ENCODE measurements at places on chromosomes 3 and 15.

GRCh38 chr3:115190747-115191146 lies 43.7 kb upstream of the ZBTB20 start:
- no peak for DNase-seq
- H3K4me3 ChIP-seq: no peak overlapping the region
- H3K4me1 ChIP-seq: no peaks in the 10 kb centered on the region
- no peaks in the 10 kb centered on the region for H3K36me3 ChIP-seq

DNA sequence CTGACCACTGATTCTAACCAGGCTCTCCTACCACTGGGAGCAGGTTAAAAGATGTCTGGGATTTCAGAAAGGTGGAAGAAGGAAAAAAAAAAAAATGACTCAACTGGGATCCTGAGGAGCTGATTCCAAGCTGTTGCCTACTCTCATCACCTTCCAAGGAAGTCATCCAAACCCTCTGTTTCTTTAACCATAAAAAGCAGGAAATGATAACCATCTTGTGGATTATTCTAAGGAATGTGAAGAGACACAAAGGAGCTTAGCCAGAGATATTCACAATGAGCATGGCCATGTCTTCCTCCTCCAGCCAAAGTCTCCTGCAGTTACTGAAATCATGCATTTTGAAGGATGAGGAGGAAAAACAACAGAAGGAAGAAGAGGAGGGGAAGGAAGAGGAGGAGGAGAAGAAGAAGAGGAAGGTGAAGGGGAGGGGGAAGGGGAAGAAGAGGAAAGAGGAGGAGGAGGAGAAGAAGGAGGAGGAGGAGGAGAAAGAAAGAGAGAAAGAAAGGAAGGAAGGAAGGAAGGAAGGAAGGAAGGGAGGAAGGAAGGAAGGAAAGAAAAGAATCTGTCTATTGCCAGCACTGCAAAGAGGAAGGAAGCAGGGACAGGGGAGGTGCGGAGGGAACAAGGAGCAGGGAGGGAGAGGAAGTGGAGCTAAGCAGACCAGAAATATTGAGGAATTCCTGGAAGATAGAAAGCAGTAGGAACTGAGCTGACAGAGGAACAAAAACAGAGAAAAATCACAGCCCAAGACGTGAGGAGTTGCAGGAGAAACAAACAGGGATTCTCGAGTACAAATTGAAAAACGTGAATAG lies 229.2 kb downstream of the UACA start:
- H3K4me3 ChIP-seq: no peak overlapping the region
- H3K27ac ChIP-seq: no peak overlapping the region
- no peaks in the 10 kb centered on the region for H3K36me3 ChIP-seq
- H3K4me1 ChIP-seq: no peaks in the 10 kb centered on the region

DNA sequence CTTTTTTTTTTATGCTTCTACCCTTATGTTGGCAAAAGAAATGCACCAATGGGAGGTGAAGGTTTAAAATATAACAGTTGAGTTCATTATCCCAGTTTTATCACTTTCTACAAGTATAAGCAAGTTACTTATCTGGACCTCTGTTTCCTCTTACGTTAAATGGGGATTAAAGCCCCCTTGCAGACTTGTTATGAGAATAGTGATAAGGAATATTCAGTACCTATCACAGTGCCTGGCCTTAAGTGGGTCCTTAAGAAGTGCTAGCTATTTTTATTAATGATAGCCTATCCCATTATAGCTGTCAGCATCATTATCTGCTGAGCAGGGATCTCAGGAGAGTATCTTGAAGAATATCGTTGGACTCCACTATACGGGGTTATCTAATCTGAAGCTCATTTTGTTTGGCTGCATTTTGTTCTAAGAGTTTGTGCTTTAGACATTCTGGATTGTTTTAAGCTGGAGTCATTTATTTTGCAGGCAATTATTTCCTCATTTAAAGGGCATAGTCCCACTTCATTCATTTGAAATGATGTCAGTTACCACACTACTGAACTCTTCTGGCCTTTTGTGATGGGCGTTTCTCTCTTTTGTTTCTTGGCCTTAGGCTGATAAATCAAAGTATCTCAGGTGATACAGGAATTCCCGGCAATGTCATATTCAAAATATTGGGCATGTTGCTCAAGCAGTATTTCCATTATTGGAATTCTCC lies 28.8 kb downstream of the RAB8B start:
- no peak for DNase-seq
- peak overlapping the region; percentile 33 for H3K27ac ChIP-seq

GRCh38 chr3:113295463-113295862 lies 84.1 kb downstream of the BOC start:
- H3K27me3 ChIP-seq: no peaks in the 10 kb centered on the region
- H3K36me3 ChIP-seq: no peaks in the 10 kb centered on the region
- no peak overlapping the region for H3K27ac ChIP-seq
- H3K4me3 ChIP-seq: no peak overlapping the region
- H3K4me1 ChIP-seq: no peaks in the 10 kb centered on the region
- no peak for DNase-seq

GRCh38 chr3:27573138-27573537 lies 89.0 kb upstream of the SLC4A7 start:
- H3K27me3 ChIP-seq: no peaks in the 10 kb centered on the region
- DNase-seq: no peak
- no peak overlapping the region for H3K4me3 ChIP-seq
- no peaks in the 10 kb centered on the region for H3K36me3 ChIP-seq
- H3K27ac ChIP-seq: no peak overlapping the region

DNA sequence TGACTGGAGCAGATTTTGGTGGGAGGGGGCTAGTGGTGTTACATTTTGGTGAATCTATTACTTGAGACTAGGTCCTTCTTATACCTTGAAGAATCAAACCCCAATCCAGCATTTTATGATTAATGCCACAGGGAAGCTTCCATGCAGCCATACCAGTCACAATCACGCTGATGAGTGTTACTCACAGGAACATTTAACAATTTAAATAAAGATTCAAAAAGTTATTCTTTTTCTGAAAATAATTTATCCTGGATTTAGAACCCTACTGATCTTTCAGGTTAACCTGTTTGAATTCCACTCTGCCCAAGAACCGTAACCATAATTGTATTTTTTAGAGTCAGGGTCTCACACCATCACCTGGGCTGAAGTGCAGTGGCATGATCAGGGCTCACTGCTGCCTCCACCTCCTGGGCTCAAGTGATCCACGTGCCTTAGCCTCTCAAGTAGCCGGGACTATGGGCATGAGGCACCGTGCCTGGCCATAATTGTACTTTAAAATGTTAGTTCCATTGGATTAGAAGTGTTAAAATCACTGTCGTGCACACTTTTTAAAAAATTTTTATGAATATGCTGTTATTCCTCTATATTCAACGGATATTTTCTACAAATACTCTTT lies 929 bp upstream of the MTMR10 start:
- no peaks in the 10 kb centered on the region for H3K36me3 ChIP-seq
- peak overlapping the region; percentile 96 for H3K4me3 ChIP-seq
- no peaks in the 10 kb centered on the region for H3K4me1 ChIP-seq
- no peak for DNase-seq
- H3K27ac ChIP-seq: peak overlapping the region; percentile 98
- H3K27me3 ChIP-seq: no peaks in the 10 kb centered on the region

- H3K4me3 ChIP-seq: peak overlapping the region; percentile 99
Observed at GRCh38 chr15:44712346-44713005, 1.2 kb downstream of the B2M start.

- H3K4me3 ChIP-seq: no peak overlapping the region
- no peak overlapping the region for H3K27ac ChIP-seq
- H3K36me3 ChIP-seq: no peaks in the 10 kb centered on the region
Observed at GRCh38 chr15:31023841-31024240, 32.4 kb upstream of the MTMR10 start.

DNA sequence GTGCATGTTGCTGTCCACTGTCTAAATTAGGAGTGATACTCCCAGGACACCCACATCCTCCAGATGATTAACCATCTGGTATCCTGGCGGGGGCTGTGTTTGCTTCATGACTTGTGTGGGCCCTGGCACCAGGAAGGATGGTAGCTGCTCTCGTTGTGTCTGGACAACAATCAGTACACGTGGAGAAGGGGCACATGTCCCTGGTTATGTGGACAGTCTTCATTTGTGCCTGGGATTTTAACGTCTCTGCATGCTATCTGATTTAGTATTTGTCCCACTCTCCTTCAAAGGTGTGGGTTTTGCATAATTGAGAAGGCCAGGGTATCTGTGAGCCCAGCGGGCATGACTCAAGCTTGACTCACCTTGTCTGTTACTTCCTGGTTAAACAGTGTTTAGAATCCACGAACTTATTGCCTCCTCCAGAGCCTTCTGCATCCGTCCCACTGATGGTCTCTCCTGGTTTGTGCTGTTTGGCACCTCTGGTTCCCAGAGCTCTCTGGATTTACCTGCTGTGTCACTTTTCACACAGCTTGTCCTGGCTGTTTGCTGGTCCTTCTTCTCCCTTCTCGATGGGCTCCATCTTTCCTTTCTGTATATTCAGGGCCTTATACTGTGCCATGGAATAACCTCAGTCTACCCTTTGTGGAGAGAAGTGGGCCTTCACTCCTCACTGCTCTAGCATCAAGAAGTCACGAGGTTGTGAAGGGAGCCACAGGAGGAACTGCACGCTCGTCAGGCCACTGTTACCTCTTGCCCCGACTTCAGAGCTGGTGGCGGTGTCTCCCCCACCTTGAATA lies 32.5 kb downstream of the ARNT2 start:
- no peaks in the 10 kb centered on the region for H3K36me3 ChIP-seq
- H3K27ac ChIP-seq: no peak overlapping the region
- no peak for DNase-seq
- H3K4me3 ChIP-seq: no peak overlapping the region
- H3K27me3 ChIP-seq: no peaks in the 10 kb centered on the region

DNA sequence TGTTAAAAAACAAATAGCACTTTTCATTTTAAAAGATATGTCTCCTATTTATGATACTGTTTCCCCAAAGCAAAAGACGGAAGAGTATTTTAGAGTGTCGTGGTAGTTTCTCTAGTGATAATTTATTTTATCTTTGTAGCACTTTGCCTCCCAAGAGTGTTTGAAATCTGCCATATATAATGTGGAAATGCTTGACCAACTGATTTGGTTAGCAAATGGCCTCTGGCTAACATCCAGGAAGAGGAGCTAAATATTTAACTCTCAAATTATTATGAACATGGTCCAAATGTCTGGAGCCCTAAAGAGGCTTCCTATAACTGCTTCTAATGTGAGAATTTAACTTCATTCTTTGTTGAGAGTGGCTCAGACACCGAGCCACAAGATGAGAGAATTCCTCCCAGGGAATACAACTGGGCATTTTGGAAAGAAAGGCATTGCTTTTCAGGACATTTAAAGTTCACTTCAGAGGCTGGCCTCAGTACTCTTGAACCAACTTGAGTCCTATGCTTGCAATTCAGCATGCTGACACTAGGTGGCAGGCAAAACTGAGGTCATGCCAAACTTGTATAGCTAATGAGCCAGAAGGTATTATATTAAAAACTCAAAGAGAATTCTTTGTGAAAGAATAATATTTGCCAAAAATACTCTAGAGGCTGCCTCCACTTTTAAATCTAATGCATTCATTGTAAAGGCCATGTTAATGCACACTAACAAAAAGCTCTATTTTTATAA lies 104.5 kb downstream of the RARB start:
- no peaks in the 10 kb centered on the region for H3K4me1 ChIP-seq
- no peaks in the 10 kb centered on the region for H3K36me3 ChIP-seq
- H3K27me3 ChIP-seq: no peaks in the 10 kb centered on the region

GRCh38 chr3:105513886-105514285 lies 147.2 kb downstream of the ALCAM start:
- H3K4me1 ChIP-seq: no peaks in the 10 kb centered on the region
- DNase-seq: no peak
- no peaks in the 10 kb centered on the region for H3K27me3 ChIP-seq
- no peak overlapping the region for H3K4me3 ChIP-seq
- no peaks in the 10 kb centered on the region for H3K36me3 ChIP-seq

DNA sequence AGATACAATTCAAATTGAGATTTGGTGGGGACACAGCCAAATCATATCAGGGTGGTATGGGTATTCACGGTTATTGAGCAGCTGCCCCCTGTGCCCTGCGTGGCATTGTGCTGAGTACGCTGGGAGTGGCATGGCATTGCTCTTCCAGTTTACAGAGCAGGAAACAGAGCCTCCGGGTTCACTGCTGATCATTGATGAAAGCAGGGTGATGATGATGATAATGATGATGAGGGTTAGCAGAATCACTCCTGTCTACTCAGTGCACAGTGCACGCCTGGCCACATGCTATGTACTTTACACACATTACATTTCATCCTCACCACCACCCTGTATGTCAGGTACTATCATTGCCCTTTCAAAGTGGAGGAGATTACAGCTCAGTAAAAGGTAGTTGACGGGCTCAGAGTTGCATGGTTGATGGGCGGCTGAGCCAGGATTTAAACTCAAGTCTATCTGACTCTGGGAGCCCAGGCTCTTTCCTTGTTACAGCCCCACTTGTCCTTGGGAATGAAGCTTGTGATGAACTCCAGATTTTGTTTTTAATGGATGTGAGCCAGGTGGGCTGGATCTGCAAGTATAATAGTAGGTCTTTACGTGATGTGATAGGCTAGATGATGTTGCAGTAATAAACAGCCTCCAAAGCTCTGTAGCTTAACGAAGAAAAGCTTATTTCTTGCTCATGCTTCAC lies 87.6 kb upstream of the MYZAP start:
- H3K4me3 ChIP-seq: no peak overlapping the region
- H3K27ac ChIP-seq: peak overlapping the region; percentile 82
- no peaks in the 10 kb centered on the region for H3K36me3 ChIP-seq
- H3K27me3 ChIP-seq: no peaks in the 10 kb centered on the region

- no peak for DNase-seq
- no peak overlapping the region for H3K4me3 ChIP-seq
- H3K4me1 ChIP-seq: no peaks in the 10 kb centered on the region
- H3K36me3 ChIP-seq: no peaks in the 10 kb centered on the region
- no peak overlapping the region for H3K27ac ChIP-seq
Observed at GRCh38 chr3:116469546-116469945, 24.3 kb upstream of the LSAMP start.

DNA sequence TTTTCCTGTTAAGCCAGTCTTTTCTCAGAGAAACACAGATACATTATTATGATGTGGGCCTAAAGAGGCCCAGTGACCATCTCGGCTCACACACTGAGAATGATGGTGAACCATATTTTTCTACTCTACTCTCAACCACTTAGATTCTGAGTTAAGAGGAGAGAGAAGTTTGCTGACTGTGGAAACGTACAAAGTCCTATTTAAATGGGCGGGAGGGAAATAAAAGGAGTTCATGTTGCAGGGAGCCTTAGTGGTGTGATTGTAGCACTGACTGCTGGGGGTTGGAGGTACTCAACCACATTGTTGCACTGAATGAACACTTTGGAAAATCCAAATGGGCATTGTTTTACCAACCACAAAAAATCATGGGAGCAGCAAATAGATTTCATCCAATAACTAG lies 51.0 kb downstream of the ATP8B4 start:
- no peak overlapping the region for H3K4me3 ChIP-seq
- no peak overlapping the region for H3K27ac ChIP-seq
- H3K36me3 ChIP-seq: no peaks in the 10 kb centered on the region
- H3K27me3 ChIP-seq: no peaks in the 10 kb centered on the region
- no peaks in the 10 kb centered on the region for H3K4me1 ChIP-seq

GRCh38 chr3:171636666-171637065 lies 173.6 kb downstream of the PLD1 start:
- no peak for DNase-seq
- H3K36me3 ChIP-seq: no peaks in the 10 kb centered on the region
- H3K27ac ChIP-seq: no peak overlapping the region
- H3K4me3 ChIP-seq: no peak overlapping the region
- no peaks in the 10 kb centered on the region for H3K4me1 ChIP-seq

GRCh38 chr15:97517737-97518136 lies 442.8 kb upstream of the ARRDC4 start:
- no peak overlapping the region for H3K27ac ChIP-seq
- DNase-seq: no peak
- no peaks in the 10 kb centered on the region for H3K4me1 ChIP-seq
- H3K27me3 ChIP-seq: no peaks in the 10 kb centered on the region
- H3K4me3 ChIP-seq: no peak overlapping the region
- no peaks in the 10 kb centered on the region for H3K36me3 ChIP-seq

- peak overlapping the region; percentile 77 for H3K27ac ChIP-seq
- no peaks in the 10 kb centered on the region for H3K4me1 ChIP-seq
- H3K36me3 ChIP-seq: no peaks in the 10 kb centered on the region
- no peak for DNase-seq
Observed at GRCh38 chr3:69750549-69750948, 11.3 kb downstream of the MITF start.
